ENCODE measurements at places on chromosomes 1 and 21. TPM values are rescaled to one million over a fixed set of nuclear protein-coding genes. Genes with fewer than 3 reads are reported as not detected.

Gene TXNIP
- 1.8 TPM for total RNA-seq

Gene PCBP3
- total RNA-seq = 4.0 TPM

DNA sequence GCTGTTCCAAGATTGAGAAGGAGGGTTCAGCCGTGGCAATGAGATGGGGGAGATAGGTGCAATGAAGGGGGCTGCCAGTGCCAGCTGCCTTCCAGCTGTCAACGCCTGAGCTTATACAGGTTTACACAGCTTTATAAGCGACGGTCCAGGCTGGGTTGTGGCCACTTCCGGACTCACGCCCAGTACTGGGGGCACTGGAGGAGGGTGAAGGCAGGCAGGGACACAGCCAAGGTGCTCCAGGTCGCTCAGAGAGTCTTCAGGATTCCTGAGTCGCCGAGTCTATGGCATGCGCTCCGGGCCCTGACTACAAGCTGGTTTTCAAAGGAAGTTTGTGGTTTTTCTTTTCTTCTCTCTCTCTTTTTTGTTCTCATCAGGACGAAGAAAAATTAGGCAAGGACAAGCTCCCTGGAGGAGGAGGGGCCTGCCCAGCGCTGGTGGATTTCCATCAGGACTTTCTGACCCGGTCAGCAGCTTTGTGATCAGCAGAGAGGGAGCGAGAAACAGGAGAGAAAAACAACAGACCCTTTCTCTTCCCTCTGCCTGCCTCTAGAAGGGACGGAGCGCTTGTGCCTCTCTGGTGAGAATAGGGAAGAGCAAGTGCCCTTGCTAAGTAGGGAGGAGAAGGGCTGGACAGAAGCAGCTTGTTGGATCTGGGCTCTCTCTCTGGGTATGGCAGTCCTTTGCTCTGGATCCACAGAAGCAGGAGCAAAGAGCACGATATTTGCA, at the start of gene MINDY1:
Gene MINDY1, minus strand, starts transcription at position 576 of the 726 bp plus-strand sequence. CDS start 4,285 bp downstream, outside the sequence.
- peak; percentile 95 for DNase-seq

GRCh38 chr1:87760155-87760554, 431.5 kb downstream of the LMO4 start:
- no peak for DNase-seq
